ENCODE measurements at places on chromosomes 6 and 20.

DNA sequence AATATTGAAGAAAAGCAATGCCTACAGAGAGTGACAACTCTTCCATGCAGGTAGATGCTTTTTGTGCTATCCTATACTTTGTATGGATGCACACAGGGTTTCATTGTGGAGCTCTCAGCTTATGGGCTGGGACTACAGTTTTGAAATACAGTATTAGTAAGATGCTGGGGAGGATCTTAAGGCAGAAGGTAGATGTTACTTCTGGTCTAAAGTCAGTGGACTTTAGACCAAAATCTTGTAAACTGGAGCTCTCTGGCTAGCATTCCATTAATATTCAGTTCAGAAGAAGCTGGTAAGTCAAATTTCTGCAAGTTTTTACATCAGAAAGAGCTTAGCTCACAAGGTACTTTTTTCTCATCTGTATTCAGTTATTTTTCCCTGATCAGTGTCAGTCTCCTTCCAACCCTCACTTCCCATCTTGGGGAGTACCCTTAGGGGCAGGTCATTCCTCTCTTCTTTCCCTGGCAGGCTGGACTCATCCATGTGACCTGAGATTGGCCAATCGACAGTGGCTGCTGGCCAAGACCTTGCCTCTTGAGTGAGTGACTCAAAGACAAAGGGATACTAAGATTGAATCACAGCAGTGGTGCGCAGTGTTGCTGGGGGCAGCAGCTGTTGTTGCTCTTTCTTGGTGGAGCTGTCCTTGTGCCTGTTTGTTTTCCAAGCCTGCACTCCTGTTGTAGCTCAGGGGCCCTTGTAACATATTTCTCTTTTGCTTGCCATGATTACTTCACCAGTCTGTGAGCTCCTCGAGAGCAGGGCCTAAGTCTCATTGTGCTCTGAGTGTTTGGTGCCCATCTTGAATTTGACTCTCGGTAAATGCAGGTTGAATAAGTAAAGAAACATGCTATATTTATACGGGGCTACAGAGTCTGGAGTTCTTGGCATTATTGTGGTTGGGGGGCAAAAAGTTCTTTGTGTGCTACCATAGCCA is 2.8 kb upstream of the PHF20 start:
- no peak for DNase-seq

DNA sequence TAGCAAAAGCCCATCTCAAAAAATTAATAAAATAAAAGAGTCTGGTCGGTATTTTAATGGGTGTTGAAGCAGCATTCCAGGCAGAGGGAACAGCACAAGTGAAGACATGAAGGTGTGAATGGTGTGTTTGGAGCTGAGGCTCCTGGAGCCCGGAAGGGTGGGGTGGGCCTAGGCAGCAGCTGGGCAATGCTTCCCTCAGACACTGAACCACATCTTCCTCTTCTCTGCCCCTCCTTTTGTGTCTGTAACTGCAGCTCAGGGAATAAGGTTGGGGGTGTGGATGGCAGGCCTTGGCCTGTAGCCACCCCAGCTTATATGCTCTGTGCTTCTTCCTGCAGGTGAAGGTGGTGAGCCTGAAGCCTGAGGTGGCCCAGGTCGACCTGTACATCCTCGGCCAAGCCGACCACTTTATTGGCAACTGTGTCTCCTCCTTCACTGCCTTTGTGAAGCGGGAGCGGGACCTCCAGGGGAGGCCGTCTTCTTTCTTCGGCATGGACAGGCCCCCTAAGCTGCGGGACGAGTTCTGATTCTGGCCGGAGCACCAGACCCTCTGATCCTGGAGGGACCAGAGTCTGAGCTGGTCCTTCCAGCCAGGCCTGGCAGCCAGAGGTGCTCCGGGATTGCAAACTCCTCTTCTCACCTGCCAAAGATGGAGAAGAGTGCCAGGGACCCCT is 26.6 kb downstream of the POFUT1 start:
- DNase-seq = no peak

GRCh38 chr20:20353576-20353975 is 14.3 kb upstream of the INSM1 start:
- no peak for DNase-seq

- DNase-seq = no peak
Measured at GRCh38 chr6:5499644-5500306, 238.5 kb downstream of the FARS2 start.

- DNase-seq = no peak
Measured at GRCh38 chr6:24742216-24742738, 23.3 kb upstream of the C6orf62 start.

DNA sequence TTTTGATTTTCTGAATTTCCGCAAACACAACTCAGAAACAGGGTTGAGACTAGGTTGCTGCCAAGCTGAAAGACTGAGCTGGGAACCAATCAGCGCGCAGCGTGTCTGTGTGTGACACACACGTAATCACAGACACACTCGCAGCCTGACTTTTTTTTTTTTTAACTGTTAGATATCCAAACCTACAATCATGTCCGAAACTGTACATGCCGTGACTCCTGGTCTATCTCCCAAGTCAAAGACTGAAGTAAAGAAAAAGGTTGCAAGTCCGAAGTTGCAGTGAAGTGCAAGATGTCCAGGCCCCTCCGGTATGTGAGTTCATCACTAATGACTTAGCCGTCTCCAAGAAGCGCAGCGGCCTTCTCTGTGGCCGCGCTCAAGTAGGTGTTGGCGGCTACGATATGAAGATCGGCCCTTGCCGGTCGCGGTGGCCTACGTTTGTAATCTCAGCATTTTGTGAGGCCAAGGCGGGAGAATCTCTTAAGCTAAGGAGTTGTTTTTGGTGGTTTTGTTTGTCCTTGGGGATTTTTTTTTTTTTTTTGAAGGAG is 108.2 kb downstream of the HFE start:
- peak; percentile 72 for DNase-seq

- DNase-seq = no peak
Measured at GRCh38 chr6:121222656-121223055, 111.6 kb downstream of the TBC1D32 start.

DNA sequence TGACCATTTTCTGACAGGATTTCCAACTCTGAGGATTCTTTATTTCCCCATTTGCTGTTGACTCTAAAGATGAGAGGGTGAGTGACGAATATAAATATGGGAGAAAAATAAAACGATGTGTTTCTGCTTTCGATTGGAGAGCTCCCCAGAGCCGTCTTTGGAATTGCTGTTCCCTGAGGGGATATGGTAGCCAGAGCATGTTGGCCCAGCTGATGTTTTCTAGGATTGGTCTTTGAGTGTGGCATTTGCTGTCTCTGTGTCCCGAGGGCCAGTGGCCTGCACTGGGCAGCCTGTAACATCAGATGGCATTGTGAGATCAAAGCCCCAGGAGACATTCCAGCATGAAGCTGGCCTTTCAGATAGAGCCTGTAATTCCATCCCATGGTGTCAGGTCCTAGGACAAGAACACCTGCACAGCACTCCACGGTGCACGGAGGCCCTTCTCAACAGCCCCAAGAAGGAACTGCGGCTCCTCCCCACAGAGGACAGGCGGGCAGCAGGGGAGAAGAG is 26.7 kb downstream of the PKIG start:
- DNase-seq = no peak

DNA sequence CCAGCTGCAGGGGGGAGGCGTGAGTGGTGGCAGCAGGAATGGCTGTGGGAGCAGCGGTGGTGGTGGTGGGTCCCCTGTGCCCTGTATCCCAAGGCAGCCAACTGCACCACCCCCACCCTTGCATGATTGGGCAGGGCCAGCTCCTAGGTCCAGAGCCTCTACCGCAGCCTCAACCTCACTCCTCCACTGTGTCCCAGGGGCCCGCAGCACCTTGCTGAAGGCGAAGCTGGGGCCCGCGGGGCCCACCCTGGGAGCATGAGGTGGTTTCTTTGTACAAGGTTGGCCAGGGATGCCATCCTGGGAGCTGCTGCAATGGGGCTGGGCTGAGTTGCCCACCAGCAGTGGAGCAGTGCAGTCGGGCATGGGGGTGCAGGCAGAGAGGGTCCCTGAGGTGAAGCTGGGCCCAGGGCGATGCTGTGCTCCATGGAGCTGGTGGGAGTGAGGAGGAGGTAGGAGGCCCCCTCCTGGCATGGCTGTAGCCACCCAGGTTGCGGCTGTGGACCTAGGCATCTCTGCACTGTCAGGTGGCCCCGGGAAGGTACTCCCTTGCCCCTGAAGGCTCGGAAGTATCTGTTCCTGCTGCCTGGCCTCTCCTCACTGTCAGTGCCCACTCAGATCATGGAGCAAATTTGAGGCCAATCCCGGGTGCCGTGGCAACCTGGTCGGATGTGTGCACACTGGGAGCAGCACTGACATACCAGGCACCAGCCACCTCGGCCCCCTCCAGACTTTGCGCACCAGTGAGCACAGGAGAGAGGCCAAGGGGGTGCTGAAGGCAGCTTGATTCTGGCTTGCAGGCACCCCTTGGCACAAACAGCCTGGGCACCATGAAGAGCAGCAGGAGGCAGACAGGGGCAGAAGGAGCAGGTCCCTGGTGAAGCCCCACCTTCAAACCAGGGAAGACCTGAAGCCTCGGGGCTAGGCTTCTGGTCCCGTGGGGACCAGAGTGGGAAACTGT is 60.2 kb upstream of the L3MBTL3 start:
- no peak for DNase-seq

DNA sequence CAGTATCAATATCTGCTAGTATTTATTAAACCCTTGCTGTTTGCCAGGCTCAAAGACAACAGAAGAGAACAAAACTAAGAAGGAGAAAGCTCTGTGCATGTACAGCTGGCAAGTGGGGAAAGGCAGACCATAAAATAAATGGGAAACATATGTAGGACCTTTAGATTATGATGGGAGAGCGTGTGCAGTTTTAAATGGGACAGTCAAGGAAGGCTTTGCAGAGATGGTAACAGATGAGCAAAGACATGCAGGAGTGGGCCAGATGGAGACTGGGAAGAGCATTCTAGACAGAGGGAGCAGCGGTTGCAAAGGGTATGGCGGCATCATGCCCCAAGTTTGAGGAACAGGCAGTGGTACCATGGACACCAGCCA is 260.0 kb downstream of the NRN1 start:
- DNase-seq = no peak

DNA sequence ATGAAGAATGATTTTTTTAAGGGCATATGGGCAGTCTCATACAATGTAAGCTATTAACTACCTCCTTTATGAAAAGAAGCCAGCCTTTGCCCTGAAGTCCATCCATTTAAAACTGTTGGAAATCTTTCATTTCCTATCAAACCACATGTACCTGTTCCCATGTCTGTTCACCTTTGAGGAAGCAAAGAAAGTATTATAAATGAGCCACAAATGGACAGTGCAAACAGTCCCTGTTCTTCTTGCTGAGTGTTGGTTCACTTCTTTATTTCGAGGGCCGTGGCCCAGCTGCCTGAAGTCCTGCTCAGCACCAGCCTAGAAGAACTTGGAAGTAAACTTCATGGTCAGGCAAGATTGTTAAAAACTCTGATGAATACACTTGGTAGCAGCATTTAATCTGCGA is 112.4 kb downstream of the TMEM242 start:
- no peak for DNase-seq

DNA sequence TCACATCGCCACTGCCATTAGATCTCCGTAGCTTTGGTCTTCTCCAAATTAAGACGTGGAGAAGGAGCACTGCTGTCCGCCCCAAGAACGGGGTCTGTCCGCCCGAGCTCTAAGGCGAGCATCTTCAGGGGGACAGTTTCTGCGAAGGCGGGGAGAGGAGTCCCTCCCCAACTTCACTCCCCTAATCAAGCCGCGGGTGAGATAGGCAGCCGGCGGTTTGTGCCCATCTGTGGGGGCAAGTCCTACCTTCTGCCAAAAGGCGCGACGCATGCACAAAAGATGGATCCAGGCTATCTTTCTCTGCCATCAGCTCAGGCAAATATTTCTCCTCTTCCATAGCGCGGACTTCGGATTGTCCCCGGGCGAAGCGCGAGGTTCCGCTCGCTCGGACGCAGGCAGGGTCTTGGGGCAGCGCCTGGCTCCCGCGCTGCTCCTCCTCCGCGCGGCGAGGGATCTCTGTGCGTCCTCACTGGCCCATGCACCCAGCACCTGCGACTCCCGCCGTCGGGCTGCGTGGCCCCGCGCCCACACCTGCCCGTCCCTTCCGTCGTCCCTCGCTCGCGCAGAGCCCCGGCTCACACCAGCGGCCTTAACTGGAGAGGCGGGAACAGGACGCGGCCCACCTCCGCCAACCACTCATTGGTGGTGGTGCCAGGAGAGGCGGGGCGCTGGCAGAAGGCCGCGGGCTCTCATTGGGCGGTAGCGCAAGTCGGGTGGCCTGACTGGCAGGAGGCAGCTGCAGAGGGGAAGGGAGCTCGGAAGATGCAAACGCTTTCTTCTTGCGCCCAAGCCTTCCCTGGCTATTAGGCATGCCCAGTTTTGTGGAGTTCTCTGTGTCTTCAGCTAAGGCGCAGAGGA is at the start of gene KHDRBS2:
Gene KHDRBS2, minus strand, starts transcription at position 614 of the 858 bp plus-strand sequence.
- DNase-seq = no peak

- DNase-seq = no peak
Measured at GRCh38 chr6:70753870-70754380, 86.2 kb downstream of the SMAP1 start.

DNA sequence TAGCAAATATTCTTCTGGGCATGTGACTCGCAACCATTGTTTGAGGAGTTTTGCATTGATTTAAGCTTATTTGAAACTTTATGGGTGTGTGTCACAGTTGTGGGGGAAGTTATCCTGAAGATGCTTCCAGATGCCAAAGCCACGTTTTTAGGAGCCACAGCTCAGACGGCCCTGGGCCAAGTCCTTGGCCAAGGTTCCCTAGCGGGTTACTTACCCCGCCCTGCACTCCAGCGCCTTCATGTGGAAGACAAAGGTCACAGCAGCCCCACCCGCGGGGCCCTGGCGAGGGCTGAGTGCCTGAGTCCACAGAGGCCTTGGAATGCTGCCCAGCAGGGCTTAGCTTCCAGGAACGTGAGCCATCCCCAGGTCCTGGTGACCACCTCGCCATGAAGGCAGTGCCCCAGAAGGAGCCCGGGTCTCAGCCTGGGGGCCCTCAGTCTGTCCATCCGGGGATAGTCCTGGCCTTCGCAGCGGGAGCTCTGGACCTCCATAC is 308.3 kb downstream of the CDH4 start:
- no peak for DNase-seq

DNA sequence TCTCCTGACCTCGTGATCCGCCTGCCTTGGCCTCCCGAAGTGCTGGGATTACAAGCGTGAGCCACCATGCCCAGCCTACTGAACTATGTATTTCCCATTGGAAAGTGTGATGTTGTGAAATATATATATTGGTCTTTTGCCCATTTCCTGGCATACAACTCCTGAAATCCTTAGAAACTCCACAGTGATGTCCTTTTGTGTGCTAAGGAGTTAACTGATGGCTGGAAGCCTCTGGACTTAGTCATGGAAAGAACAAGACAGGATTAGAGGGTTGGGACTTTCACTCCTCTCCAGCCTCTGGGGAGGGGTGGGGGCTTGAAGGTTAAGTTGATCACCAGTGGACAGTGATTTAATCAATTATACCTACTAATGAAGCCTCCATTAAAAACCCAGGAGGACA is 7.1 kb downstream of the PANK2 start:
- no peak for DNase-seq

- no peak for DNase-seq
Measured at GRCh38 chr6:86949771-86950170, 12.4 kb downstream of the HTR1E start.

- DNase-seq = no peak
Measured at GRCh38 chr20:57140416-57140965, 126.0 kb downstream of the BMP7 start.

GRCh38 chr6:117718895-117719294 is 43.6 kb downstream of the NUS1 start:
- no peak for DNase-seq

GRCh38 chr20:60851826-60852704 is 400.0 kb upstream of the CDH4 start:
- no peak for DNase-seq

Data from activated gamma-delta T cell treated with anti-CD3 and anti-CD28 coated beads, Interleukin-2, amount 50 U/mL, for 16 hours (primary cell).